ENCODE measurements at places on chromosomes 11 and 22.

DNA sequence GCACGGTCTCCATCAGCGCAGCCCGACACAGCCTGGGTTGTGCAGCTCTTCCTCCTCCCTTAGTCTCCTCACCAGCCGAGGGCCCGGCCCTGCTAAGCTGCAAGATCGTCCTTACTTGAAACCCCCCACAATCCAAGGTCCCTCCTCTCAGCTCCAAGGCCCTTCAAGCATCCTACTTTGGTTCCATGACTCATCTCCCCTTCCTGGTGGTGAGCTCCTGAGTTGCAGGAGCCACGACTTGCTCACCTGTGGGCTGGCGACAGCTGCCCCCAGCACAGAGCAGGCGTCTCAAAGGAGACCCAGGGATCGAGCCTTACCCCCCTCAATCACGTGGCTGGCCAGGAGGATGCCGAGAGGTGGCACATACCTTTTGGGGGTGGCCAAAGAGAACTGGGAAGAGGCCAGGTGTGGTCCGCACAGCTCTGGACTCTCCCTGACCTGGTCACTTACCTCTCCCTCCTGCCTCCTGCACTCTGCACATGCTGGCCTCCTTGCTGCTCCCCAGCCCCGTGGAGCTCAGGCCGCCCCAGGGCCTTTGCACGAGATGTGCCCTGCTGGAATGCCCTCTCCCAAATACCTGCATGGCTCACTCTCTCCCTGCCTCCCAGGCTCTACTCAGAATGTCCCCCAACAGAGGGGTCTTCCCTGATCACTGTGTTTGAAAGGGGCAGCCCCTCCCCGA is 35.2 kb upstream of the FADD start:
- no peak for DNase-seq

DNA sequence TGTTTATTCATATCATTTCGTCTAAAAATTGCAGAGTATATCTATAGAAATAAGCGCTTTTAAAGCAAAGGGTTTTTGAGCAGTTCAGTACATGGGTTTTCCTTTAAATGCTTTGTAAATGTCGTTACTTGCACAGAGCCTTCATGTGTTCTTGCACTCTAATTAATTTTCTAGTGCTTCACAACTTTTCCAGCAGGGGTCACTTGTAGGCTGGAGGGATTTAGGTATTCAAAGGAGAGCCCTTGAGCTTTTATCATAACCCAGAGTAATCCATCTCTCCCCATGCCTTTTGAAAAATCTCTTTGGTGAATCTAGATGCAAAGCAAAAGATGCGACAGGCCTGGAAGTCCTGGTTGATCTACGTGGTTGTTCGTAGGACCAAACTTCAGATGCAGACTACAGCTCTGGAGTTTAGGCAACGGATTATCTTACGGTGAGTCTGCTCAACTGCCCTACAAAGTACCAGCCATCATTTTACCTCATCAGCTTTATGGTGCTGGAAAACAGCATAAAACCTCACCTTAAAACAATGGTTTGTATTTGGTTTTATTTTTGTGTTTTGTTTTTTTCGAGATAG is 60.4 kb downstream of the SFI1 start:
- no peak for DNase-seq

DNA sequence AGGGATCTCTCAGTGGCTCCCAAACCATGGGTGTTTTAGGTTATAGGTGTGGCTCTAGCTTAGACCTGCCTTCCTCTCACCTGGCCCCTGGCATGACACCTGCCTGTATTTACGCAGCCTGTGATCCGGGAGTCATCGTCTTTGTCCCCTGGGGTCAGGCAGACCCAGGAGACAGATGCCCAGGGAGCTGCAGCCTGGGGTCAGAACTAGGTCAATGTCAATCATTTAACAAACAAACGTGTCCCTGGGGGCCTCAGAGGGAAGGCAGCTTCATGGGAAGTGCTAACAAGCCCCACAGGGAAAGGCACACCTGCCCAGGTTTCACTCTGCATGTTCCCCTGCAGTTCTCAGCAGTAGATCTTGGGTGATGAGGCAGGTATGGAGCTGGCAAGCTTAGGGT is 12.0 kb downstream of the BACE1-AS start:
- DNase-seq: no peak

DNA sequence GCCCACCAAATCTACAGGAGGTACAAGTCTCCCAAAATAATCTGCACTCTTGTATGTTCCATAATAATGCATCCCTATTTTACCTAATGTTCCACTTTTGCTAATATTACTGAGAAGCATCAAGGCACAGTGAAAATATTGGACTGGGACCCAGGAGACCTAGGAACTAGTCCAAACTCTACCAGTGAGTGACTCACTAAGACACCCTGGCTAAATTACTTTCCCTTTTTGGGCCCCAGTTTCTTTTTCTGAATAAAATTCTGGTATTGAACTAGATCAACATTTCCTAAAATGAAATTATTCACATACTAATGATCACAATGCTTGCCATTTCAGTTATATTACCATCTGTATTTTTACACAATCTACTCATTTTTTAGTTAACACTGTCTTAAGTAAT is 19.6 kb downstream of the THAP12 start:
- no peak for DNase-seq

GRCh38 chr11:121448431-121448941 is 3.6 kb upstream of the SORL1 start:
- DNase-seq: no peak

- no peak for DNase-seq
Observed at GRCh38 chr11:60718524-60719316, 5.8 kb upstream of the MS4A18 start.

GRCh38 chr11:86459682-86460460 is 85.2 kb downstream of the CCDC81 start:
- no peak for DNase-seq

- no peak for DNase-seq
Observed at GRCh38 chr11:73173755-73174494, 31.8 kb upstream of the FCHSD2 start.

DNA sequence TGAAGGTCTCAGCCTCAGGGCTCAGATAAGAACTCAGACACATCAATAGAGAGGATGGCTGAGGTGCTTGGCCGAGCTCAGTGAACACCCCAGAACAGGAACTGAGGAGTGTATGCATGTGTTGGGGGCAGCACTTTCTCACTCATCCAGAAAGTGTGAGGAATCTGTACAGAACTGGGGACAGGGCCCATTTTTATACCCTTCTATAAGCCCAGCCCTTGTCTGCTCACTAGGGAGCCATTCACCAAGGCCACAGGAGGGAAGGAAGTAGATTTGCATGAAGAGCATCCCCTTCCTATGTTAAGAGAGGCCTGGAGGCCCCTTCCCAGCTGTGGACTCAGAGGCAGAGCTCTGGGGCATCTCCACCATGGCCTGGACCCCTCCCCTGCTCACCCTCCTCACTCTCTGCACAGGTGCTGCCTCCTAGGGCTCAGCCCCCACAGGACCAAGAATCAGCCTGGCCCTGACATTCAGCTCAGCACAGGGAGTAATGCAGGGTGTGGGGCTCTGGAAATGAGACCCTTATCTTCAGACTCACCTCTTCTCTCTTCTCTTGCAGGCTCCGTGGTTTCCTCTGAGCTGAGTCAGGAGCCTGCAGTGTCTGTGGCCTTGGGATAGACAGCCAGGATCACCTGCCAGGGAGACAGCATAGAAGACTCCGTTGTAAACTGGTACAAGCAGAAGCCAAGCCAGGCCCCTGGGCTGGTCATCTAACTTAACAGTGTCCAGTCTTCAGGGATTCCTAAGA is 39.9 kb upstream of the GGTLC2 start:
- no peak for DNase-seq

GRCh38 chr11:91078221-91078620 is 855.4 kb upstream of the CHORDC1 start:
- no peak for DNase-seq

DNA sequence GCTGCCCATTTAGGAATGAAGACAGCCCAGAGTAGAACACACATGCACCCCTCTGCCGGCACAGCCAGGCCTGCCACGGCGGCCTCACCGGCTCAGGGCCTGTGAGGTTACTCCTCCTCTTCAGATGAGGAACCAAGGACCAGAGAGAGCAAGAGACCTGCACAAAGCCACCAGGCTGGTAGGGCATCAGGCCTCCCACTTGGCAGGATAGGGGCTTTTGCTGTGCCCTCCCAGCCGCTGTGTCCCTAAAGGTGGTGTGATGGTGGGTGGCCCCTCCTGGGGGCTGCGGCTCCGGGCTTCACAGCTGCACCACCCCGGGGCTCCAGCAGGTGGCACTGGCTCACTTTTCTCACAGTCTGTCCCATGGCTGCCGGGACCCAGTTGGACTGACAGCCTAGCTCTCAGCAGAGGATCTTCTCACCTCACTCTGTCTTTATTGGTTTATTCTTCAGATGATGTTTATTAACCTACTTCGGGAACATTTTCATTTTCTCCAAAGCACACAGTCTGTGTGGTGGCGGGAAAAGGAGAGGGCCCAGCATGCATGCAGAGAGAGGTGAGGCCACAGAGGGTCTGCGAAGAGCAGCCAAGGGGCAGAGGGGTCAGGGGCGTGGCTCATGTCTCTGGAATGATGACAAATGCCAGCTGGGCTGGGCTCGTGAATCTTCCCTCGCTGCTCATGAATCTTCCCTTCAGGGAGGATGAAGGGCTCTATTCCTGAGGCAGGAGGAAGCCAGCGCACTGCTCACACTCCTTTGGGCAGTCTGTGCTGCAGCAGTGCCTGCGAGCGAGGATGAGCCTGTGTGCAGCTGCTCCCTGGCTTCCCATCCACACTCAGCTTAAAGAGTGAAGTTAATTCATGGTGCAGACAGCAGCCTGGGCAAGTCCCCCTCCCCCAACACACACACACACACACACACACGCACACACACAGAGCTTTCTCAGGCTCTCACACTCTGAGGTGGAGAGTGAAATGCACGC is 101.1 kb upstream of the PITPNB start:
- peak; percentile 46 for DNase-seq

- DNase-seq: peak; percentile 78
Observed at GRCh38 chr11:57644748-57645688, 4.7 kb downstream of the YPEL4 start.

DNA sequence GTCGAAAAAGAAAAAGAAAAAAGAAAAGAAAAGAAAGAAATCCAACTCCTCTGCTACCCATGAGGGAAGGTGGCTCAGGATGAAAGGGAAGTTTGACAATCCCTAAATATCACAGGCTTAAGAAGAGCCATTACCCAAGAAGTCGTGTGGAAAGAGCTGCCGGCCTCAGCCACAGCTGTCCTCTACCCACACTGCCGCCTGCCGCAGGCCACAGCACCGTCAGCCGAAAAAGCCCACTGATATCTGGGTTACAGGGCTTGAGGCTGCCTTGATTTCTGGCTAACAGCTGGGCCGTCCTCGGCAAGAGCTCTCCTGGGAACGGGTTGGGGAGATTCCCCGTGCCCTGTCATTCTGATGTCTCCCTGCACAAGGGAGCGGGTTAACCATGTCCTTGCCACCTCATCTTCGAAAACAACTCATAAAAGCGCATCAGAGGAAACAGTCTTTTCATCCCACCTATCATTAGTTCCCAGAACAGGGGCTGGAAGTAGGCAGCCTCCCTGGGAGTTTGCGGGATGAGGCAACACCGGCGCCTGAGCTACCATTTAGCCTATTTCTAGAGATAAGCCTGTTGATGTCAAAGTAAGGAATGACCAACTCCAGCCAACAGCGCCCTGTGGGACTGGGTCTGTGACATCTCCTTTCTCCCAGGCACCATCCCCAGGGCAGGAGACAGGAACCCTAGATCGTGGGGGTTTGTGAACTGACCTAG is 21.8 kb upstream of the SNX32 start:
- DNase-seq: no peak

- DNase-seq: no peak
Observed at GRCh38 chr11:70104419-70104818, 26.3 kb downstream of the ANO1 start.

GRCh38 chr22:33688903-33689302 is 231.4 kb downstream of the LARGE1 start:
- no peak for DNase-seq

- no peak for DNase-seq
Observed at GRCh38 chr11:22559416-22559815, 66.2 kb downstream of the FANCF start.

GRCh38 chr11:86775361-86775760 is 25.0 kb upstream of the PRSS23 start:
- no peak for DNase-seq

DNA sequence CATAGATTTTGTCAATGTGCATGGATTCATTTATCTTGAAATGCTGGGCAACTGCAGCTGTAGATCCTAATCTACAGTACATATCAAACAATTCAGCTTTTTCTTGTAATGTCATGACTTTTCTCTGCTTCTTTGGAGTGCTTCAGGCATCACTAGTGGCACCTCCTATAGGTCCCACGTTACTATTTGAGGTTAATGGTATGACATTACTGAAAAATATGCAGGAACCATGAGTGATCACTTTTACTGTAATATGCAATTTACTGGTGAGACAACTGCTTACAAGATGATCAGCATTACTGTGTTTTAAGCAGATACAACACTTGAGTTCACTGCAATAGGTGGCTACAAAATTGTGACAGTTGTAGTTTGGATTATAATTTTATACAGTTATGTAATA is 3.0 kb downstream of the CENATAC start:
- DNase-seq: no peak

GRCh38 chr22:46726066-46726985 is 11.7 kb downstream of the CERK start:
- no peak for DNase-seq

DNA sequence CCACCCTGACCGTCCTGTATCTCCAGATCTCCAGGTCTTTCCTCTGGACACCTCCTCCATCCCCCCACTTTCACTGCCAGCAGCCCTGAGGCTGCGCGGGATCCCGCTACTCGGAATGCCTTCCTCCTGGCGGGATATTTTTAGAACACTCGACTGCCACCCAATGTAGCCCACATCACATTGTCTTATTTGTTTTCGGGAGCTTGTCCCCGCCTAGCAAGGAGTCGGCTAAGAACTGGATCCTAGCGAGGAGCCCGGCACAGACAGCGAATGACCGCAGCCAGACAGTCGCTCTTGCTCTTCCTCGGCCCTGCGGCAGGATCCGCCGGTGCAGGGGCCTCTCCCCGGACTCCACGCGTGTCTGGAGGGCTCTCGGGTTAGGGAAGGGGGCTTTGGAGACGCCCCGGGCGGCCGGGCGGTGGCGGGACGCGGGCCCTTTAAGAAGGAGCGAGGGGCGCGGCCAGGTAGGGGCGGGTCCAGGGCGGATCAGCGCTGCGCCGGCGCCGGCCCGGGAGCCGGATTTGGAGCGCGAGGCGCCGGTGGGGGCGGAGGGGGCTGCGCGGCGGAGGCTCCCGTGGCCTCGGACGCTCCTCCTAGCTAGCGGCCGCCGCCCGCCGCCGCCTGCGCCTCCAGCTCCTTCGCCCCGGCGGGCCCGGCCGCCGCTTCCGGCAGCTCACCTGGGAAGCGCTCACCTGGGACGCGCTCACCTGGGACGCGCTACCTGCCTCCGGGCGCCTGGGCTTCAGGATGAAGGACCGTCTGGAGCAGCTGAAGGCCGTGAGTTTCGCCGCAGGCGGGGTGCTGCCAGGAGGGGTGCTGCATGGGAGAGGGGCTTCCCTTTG is at the start of gene STX3:
Gene STX3, plus strand, starts transcription at position 518 of the 842 bp plus-strand sequence. Its CDS starts 230 bp downstream, at position 748.
- peak; percentile 20 for DNase-seq

DNA sequence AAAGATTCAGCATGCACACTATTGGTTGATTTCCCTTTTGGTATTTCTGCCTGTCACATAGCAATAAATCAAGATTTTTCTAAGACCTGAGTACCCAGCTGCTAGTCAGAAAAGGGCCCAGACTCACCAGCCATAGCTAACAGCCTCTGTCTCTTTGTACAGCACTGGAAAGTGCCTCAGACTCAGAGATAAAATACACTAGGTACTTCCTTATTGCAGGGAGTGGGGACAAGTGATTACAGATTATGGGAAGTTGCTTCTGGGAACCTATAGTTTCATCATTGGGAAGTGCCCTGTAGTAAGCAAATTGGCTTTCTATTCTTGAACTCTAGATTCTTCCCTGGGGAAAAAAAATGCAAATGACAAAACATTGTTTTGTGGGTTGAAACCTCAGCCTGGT is at the start of gene CASP5:
Gene CASP5, minus strand, starts transcription at position 166 of the 400 bp plus-strand sequence. Its CDS starts 32 bp downstream, at position 134.
- no peak for DNase-seq

- no peak for DNase-seq
Observed at GRCh38 chr11:27040302-27041115, at the start of gene BBOX1. Gene BBOX1 (plus strand): TSS chr11:27040815. CDS start chr11:27055431, 14,616 bp downstream.
